ENCODE measurements at places on chromosomes 2 and 18.

DNA sequence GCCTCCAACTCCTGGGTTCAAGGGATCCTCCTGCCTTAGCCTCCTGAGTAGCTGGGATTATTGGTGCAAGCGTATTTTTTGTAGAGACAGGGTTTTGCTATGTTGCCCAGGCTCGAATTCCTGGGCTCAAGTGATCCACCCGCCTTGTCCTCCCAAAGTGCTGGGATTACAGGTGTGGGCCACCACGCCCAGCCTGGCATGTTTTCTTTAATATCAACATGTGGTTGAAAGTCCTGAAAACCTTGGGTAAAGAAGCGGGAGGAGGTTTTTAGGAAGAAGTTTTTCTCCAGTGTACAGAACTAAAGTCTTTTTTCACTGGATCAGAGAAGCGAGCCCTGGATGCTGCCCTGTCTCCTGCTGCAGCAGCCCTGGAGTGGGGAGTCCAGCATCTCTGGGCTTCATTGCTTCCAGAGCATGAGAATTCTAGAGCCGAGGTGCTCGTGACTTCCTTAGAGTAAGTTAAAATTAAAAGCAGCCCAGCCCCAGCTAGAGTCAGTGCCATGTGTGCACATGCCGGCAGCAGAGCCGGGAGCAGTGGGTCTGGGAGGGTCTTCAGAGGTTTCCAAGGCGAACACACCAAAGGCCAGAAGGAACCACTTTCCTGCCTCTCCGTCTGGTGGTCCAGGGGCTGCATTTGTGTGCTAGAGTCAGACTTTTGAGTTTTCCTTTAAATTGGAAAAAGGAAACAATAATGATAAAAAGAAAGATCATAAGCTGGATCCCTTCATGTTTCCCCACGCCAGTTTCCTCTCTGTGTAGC lies 31.2 kb downstream of the ITGB1BP1 start:
- DNase-seq: no peak

- DNase-seq: no peak
Observed at GRCh38 chr2:234044157-234044556, 6.3 kb upstream of the SPP2 start.

GRCh38 chr18:50569930-50570329 lies 10.0 kb downstream of the MAPK4 start:
- no peak for DNase-seq

DNA sequence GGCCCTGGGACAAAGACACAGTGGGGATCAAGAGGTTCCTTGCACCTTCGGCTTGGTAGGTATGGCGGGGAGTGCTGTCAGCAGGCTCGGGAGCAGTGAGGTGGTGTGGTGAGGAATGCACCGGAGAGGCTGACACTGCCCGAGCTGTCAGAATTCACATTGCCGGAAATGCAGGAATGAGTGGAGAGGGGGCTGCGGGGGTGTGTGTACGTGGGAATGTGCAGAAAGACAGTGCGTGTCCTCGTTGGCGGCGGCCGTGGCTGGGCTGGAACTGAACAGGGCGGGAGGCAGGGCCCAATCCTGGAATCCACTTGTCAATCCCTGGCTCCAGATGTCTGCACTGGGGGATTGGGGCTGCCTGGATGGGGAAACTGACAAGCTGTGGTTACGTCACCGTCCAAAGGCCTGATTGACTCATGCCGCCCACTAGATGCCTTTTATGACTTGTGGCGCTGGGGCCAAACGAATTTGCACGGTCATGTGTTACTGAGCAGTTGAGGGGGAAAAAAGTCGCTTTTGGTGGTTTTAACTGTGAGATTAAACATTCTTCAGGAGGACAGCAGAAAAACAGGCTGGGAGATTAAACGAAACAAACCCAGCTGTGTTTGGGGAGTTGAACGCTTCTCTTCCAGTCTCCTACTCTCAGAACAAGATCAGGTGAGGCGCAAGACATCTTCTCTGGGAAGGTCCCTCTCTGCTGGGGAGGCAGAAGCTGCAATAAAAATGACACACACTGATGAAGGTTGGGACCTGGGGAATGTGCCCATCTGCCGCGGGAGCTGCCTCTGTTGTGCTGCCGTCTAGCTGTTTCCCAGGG lies 189.4 kb upstream of the GLI2 start:
- DNase-seq: no peak

DNA sequence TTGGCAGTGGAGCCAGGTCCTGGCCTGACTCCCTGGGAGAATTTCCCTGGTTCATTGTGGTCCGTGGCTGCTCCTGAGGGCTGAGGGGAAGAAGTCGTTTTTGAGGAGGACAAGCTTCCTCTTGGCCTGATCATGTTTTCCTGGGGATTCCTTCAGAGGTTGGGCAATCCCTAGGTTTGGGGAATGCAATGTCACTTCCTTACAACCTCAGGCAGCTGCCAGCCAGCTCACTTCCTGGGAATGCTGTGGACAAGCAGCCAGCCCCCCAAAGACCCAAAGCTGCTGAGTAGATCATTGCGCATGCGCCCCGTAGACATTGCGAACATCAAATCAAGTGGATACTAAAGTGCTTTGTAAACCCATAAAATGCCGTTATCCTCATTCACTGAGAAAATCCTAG lies 7.7 kb upstream of the DNMT3A start:
- DNase-seq: no peak

DNA sequence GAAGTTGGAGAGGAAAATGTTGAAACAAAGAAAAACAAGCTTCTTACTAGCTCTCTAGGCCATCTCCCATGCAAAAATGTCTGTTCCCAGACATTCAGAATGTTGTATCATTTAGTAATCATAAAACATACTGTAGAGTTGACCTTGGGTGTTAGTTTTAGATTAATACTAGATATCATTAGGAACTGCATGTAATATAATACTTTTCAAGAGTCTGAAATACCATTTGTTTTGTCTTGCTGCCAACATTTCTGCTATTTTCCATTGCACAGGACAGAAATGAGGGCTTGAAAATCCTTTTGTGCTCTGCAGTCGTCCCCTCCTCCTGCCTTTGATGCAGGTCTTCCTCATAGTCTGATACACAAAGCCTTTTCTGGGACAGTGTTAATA lies 89.5 kb upstream of the RBMS1 start:
- DNase-seq: no peak

GRCh38 chr18:67144329-67144728 lies 372.2 kb downstream of the DSEL start:
- DNase-seq: no peak

GRCh38 chr2:113157118-113157896 lies 16.5 kb upstream of the PSD4 start:
- no peak for DNase-seq

GRCh38 chr18:36543991-36544725 lies 246.6 kb downstream of the FHOD3 start:
- no peak for DNase-seq

DNA sequence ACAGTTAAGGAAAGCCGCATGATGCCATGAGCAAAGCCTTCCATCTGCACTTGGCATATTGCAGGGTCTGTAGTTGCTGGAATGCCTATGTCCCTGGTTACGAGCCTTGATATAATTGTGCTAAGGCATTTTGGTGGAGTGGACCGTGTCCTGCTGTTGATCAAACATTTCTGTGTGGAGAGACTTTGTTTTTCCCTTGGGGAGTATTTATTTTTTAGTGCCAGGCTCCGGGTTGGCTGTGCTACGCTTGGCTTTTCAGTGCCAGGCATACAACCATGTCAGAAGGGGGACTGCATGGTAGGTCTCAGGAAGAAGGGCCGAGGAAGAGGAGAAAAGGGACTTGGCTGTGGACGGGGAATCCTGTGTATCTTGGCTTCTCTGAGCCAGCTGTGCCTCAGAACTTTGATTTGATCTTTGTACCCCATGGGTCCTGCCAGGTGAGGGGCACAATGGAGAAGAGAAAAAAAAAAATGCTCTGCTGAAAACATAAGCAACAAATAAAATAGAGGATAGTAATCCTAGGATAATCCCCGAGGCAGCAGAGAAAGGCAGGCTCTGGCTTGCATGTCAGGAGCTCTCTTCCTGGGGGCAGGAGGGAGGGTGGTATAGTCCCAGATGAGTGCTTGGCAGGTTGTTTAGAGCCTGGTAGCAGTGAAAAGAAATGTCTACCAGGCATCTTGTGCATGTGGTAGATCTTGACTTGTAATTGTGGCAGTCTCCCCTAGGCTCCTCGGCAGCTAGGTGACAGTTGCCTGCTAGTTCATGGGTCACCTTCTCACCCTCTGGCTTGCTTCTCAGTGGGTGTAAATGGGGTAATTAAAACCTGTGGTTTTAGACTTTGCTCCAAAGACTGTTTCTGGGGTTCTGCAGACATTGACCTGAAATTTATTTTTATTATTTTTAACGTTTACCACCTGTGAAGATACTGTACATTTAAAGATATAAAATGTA lies 233.0 kb downstream of the NEDD4L start:
- no peak for DNase-seq

- peak; percentile 62 for DNase-seq
Observed at GRCh38 chr2:64609227-64609941, 44.3 kb downstream of the SERTAD2 start.

DNA sequence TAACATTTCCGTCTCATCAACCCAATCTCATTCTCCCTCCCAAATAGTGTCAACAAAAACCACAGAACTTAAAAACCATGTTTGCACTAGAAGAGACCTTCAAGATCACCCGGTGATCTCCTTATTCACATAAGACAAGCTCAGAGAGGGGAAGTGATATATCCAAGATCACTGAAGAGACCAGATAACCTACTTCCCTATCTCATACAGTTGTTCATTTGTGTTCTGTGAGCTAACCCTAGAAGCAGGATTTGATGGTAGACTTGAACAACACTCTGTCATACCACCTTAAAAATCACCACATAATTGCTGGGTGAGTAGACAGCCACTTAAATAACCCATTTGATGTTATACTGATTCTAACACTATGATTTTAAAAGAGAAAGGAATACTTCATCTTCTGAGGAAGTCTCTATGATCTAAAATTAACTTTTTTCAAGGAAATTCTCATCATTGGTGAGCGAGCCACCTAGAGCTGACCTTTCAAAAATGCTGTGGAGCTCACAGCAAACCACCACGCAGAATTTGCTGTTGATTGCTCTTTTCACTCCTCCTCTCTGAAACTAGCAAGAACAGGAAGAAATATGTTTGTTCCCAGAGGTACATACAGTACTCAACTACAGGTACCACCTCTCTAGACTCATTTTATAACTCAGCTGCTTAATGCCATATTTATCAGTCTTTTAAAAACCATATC lies 15.1 kb downstream of the AAK1 start:
- DNase-seq: no peak

GRCh38 chr2:185700883-185701282 lies 37.7 kb upstream of the FSIP2 start:
- DNase-seq: no peak

- no peak for DNase-seq
Observed at GRCh38 chr2:85865539-85866164, 23.1 kb downstream of the ST3GAL5 start.

DNA sequence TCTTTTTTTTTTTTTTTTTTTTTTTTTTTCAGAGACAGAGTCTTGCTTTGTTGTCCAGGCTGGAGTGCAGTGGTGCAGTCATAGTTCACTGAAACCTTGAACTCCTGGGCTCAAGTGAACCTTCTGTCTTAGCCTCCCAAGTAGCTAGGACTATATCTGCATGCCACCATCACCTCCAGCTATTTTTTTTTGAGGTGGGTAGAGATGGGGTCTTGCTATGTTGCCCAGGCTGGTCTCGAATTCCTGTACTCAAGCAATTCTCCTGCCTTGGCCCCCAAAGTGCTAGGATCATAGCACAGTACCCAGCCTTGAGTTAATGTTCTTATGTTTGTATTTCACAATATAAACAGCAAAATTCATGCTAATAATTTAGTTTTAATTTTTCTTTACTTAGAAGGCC lies 62.9 kb upstream of the IGFBP2 start:
- DNase-seq: no peak

DNA sequence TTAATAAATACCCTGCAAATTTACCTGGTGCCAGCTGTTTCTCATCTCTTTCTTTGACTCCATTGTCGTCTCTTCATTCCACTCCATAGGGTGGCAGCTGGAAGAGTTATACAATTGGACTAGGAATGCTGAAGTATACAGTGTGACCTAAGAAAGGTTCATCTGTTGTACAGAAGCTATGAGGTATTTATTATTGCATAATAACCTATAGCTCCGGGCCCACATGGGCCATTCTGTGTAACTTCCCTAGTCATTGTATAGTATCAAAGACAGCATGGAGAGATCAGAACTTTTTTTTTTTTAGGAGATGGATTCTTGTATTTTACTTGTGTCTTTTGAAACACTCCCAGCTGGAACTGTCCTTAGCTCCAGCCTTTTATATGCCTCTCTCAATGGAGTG lies 26.2 kb downstream of the BMP10 start:
- no peak for DNase-seq

GRCh38 chr2:150847578-150847977 lies 360.1 kb upstream of the RND3 start:
- no peak for DNase-seq

DNA sequence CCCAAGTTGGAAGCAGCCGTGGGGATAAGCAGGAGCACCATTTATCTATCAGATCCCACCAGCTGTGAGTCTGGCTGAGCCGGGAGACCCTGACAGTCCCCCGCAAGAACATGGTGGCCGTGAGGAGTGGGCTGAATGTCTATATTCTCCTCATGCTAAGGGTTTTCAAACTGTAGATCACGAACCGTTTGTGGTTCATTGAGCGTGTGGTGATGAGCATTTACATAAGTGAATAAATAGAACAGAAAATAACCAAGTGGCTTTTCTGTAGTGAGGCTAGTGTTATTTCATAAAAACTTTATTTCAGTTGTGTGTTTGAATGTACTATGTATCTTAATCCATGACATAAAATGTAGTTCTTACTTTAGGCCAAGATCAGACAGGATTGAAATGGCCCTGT lies 190.2 kb upstream of the APCDD1 start:
- DNase-seq: no peak

DNA sequence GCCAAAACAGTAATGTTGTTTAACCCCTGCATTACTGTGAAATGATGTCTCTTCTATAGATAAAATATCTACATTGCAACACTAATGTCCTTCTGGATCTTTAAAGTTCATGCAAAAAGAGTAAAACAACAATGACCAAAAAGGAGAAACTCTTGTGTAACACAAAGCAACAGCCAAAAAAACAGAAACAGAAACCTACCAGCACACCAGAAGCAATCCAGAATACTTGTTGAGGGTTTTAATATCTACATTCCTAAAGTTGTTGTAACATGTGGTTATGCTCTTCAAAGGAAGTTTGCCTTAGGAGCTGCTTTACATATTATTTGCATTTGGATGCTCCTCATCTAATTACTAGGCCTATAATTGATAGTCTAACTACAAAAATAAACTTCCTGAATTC lies 157.2 kb downstream of the BABAM2 start:
- DNase-seq: no peak

GRCh38 chr2:190587106-190587505 lies 52.6 kb upstream of the NEMP2 start:
- DNase-seq: no peak

- DNase-seq: no peak
Observed at GRCh38 chr2:74225698-74226459, 27.5 kb downstream of the MTHFD2 start.
